ENCODE measurements at places on chromosomes 3 and 15.

DNA sequence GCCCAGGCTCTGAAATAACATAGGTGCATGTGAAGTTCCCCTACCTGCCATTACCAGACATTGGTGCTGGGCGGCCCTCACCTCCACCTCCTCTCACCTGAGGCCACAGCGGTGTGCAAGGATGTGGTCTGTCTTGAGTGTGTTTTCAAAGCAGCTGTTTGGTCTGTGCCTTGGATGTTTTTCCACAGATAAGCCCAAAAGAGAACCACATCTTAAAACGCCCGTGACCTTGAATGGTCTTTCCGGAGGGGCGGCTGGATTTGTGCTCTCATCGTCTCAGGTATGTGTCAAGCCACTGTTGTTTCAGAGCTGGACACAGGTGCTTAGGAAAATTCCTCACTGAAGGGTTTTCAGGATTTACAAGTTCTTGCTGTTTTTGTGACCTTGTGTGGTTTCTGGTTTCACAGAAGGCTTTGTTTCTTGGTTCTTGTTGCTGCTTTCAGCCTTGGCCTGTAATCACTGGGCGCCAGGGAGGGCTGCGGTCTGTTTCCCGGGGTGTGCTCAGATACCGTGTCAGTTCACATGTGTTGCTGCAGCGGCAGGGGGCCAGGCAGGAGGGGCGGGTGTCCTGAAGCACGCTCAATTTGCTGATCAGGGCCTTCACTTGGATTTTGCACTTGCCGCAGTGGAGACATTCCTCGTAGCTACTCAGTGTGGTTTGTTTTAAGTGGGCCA is 128.4 kb downstream of the IGF1R start:
- no peak for DNase-seq

GRCh38 chr3:99683876-99684275 is 45.5 kb downstream of the COL8A1 start:
- DNase-seq = no peak

DNA sequence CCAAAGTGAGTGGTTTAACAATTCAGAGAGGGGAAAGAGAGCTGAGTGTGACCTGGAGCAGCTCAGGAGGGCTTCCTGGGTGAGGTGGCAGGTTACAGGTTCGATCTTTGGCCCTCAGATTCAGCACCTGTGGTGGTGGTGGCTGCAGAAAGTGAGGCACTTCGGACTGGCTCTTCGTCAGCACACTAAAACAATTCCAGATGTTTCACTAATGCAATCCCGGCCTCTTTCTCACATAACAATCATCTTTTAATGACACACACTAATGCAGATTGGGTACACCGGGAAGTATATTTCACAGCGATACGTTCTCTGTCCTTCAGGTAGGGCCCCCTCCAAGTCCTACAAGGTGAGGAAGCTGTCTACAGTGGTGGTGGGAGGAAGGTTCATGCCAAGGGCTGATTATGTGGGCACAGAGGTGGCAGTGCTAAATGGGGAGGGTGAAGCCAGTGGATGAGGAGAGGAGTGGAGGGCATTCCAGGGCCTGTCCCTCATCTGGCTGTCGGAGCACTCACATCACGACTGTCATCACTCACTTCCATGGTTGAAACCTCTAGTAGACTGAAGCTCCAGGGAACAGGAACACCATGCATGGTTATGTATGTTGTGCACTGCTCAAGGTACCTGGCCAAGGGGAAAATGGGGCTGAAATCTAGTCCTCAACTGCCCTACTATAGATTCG is 171.1 kb downstream of the RAB11A start:
- DNase-seq = no peak

- peak; percentile 65 for DNase-seq
Measured at GRCh38 chr15:99409097-99409473, 156.7 kb upstream of the MEF2A start.

GRCh38 chr15:70400766-70401541 is 303.2 kb upstream of the TLE3 start:
- no peak for DNase-seq

DNA sequence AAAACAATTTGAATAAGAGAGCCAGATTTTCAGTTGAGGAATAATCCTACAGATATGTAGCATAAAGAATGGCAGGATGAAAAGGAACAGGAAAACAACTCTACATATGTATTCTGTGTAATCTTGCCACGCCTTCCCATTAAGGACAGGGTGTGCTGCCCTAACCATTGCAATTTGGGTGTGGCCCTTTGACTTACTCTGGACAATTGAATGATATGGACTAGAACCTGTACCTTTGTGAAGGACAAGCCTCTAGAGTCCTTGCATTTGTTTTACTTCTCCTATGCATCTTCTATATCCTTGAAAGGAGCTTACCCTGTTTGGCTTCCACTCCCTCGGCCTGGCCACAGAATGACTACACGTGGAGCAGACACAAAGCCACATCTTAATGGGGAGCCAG is 1261.6 kb upstream of the GBE1 start:
- no peak for DNase-seq

DNA sequence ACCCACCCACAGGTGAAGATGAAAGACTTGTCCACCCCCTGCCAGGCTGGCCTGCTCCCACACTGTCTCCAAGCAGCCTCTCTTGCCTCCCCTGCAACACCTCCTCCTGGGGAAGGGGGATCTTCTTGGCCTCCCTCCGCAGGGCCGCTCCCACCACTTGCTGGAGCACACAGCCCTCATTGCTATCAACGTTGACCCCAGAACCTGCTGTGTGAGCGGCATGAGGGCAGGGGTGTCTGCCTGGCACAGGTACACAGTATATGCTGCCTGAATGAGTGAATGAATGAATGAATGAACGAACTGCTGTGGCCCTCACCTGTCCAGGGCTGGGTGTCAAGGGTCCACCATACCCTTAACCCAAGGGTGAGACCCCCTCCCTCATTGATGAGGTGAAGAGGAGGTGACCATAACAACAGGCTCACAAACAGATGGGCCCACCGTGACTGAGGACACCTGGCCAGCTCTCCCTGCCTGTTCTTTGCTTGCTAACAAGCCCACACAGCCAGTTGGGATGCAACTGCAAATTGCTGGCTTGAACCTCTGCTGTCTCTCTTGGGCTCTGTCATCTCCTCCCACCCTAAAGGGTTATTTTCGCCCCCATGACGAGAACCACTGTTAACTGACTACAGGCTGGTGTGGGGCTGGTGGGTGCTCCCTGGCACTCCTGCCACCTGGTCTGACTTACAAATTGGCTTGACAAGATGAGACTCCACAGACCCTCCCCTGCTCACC is 22.5 kb downstream of the SLC41A3 start:
- no peak for DNase-seq

- no peak for DNase-seq
Measured at GRCh38 chr15:51848811-51849210, 19.4 kb downstream of the TMOD3 start.

DNA sequence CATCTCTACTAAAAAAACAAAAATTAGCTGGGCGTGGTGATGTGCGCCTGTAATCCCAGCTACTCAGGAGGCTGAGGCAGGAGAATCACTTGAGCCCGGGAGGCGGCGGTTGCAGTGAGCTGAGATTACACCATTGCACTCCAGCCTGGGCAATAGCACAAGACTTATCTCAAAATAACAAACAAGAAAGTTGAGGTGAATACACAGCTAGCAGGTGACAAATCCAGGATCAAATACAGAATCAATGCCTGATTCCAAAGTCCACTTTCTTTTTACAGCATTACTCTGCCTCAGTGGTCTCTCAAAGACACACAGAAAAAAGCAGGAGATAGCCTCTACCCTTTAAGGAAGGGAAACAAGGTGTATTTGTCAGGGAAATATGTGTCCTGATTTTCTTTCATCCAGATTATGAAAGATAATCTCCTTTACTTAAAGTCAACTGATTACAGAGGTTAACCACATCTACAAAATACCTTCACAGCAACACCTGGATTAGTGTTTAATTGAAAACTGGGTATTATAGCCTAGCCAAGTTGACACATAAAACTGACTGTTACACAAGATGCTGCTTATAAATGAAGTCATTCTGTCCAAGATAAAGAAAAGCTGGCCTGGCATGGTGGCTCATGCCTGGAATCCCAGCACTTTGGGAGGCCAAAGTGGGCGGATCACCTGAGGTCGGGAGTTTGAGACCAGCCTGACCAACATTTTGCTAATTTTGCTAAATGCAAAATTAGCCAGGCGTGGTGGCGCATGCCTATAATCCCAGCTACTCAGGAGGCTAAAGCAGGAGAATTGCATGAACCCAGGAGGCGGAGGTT is 4.0 kb upstream of the SLC25A38 start:
- no peak for DNase-seq

- DNase-seq = no peak
Measured at GRCh38 chr3:197793247-197793646, 2.2 kb downstream of the LRCH3 start.

DNA sequence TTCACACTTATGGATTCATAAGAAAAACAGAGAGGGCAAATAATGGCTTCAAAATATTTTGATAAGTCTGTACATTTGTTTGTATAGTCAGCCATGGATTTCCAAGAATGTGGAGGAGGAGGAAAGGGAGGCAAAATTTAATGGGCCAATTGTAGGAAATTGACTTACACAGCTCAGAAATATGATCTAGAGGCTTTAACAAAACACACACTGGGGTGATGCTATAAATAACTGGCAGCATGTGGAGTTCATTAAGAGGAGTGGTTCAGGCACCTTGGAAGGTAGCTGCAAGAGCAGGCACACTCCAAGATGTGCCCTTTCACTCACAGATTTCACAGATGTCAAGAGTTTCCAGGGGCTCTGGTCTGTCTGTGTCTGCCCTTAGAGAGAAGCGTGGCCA is 193.4 kb upstream of the RASGRP1 start:
- DNase-seq = no peak

- DNase-seq = no peak
Measured at GRCh38 chr3:115857518-115858136, 234.3 kb downstream of the GAP43 start.

DNA sequence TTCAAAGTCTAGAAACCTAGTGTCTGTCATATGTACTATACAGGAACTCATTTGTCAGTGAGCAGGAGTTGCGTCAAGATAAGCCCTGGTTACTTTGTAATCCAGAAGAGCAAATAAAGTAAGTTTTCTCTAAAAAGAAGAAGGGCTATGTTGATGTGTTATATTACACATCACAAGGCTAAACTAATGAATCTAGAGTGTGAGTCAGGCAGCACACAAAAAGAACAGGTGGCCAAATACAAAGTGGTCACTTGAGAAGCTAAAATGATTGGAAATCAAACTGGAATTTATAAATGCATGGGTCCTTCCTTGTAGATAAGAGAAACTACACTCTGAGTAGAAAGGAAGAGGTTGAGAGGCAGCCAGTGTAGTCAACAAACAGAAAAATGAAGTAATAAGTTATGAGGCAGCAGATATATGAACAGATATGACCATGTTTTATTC is 771.6 kb downstream of the DIPK2A start:
- no peak for DNase-seq
